Activated T-cell treated with anti-CD3 and anti-CD28 coated beads, Interleukin-2, amount 50 U/mL, for 48 hours (primary cell): ENCODE measurements at places on chromosomes 7 and 10.

DNA sequence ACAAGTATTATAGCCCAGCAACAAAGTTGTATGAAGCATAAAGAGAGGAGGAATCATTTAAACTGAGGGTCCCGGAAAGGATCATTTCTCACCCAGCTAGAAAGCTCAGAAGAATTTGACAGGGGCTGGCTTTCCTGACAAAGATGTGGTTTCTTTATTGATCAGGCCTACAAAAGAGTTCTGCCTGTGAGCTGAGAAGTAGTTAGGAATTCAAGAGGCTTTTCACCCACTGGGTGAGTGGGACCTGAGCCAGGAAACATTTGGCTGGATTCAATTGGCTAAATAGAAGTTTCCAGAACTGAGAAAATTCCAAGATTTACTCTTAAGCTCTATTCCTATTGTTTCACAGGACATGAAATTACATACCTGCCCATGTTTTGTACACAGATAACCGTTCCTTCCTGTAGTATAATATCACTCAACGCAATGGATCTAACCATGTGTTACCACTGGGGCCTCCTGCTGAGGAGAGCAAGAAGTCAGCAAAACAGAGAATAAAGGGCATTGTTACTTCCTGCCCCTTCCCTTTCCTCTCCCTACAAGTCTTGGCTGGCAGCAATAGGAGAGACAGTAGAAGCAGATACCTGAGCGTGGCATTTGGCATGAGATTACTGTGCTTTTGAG lies 53.9 kb upstream of the PAPSS2 start:
- no peak for DNase-seq

GRCh38 chr7:32605032-32605431 lies 109.7 kb downstream of the AVL9 start:
- DNase-seq = no peak

DNA sequence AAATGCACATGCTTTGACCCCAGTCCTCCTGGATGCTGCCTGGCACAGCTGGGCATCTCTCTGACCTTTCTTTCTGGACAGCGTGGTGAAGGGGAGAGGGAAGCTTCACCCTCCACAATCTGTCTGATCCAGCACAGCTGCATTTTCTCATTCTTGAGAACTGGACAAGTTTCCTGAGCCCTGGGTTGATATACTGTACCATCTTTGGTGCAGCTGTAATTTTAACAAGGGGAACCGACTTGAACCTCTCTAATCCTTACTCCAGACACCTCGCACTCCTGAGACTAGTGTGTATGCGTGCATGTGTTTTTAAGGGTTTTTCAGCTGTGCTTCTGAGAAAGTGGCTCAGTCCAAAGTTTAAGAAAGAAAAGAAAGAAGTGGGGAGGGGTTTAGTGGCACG lies 655.7 kb downstream of the INHBA start:
- no peak for DNase-seq

DNA sequence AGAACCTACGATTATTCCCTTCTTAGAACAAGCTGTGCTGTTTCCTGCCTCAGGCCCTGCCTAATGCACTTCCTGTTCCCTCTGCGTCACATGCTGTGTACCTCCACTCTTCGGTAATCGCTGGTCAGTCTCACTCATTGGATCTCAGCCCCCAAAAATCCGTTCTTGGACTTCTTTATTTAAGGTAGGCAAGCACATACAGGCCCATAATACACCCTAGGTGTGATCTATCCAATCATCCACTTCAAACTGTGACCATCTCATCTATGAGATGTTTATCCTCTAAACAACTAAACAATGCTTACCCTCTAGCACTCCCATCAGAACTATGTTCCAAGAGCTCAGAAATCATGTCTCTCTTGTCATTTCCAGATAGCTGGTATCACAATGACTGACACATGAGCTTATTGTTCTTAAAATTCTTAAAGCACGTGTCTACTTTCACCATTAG lies 83.9 kb downstream of the CADPS2 start:
- no peak for DNase-seq
